ENCODE measurements at places on chromosomes 16 and 17. TPM values are rescaled to one million over a fixed set of nuclear protein-coding genes. Genes with fewer than 3 reads are reported as not detected.

The MPO gene
- total RNA-seq: not detected

The IRX6 gene
- total RNA-seq: not detected

GRCh38 chr16:64919929-64920607, 201.8 kb downstream of the CDH11 start:
- DNase-seq: no peak

DNA sequence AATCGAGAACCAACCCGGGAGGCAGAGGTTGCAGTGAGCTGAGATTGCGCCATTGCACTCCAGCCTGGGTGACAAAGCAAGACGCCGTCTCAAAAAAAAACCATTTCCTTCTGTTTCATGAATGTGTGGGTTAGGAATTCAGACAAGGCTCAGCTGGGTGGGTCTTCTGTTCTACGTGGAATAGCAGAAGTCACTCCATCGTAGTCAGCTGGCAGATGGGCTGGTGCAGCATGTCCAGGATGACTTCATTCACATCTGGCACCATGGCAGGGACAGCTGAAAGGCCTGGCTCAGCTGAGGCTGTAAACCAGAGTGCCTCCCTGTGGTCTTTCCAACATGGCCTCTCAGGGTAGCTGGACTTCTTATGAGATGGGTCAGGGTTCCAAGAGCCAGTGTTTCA, 89.0 kb downstream of the C17orf67 start:
- DNase-seq: no peak

DNA sequence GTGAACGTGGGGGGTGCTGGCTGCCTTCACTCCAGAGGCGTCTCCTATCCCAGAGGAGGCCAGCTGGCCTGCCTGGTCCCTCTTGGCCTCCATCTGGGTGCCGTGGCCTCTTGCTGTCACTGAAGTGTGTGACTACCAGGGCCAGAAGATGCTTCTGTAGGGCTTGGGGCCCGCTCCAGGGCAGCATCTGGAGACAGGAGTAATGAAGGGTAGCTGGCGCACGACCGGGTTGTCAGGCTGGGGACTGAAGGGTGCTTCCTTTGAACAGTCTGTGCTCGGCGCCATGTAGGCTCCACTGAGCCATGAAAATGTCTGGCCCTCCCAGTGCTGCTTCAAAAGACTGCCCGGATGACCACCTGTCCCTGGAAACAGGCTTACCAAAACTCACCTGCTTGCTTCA, 31.3 kb downstream of the ASIC2 start:
- no peak for DNase-seq

All from activated CD8-positive, alpha-beta T cell treated with anti-CD3 and anti-CD28 coated beads, Interleukin-2, amount 10 ng/mL, durations not matched to agents 7 days and 5 days (primary cell).